ENCODE measurements at places on chromosomes 7 and 10.

DNA sequence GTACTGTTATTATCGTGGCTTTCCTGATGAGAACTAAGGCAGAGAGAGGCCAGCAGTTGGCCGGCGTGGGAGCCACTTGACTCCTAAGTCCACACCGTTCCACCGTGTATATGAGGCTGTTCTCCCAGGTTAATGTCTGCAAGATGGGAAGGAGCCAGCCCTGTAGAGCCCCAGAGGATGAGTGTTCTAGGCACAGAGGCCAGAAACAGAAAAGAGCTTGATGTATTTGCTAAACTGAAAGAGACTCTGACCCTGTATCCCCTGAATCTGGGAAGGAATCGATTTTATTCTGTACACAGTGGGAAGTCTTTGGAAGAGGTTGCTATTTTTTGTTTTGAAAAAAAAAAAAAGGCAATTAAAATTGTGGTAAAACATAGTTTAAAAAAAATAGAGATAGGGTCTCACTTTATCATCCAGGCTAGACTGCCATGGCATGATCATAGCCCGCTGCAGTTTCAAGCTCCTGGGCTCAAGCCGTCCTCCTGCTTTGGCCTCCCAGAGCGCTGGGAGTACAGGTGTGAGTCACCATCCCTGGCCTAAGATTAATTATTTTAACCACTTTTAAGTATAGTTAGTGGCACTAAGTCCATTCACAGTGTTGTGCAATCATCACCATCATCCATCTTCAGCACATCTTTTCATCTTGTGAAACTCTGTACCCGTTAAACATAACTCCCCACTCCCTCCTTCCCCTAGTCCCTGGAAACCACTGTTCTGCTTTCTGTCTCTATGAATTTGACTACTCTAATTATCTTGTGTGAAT is 348.8 kb downstream of the SDK1 start:
- DNase-seq, result no peak

- no peak for DNase-seq
These were observed 90.5 kb upstream of the CSTF2T start for GRCh38 chr10:51789903-51790302.

DNA sequence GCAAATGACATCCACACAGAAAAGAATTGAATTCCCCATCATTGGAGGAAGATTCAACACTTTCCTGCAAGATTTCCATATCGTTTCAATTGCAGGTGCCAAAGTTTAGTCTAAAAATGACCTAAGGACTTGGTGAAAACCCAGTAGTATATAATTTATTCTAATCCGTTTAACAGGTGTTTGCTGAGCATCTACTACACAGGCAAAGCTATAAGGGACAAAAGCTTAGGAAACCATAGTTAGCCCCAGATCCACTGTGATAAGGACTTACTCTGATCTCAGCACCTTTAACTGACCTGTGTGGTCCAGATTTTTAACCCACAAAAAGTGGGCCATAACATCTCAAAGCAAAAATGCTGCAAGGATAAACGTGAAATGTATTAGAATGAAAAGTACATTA is 19.1 kb downstream of the UBE2H start:
- DNase-seq, result no peak

DNA sequence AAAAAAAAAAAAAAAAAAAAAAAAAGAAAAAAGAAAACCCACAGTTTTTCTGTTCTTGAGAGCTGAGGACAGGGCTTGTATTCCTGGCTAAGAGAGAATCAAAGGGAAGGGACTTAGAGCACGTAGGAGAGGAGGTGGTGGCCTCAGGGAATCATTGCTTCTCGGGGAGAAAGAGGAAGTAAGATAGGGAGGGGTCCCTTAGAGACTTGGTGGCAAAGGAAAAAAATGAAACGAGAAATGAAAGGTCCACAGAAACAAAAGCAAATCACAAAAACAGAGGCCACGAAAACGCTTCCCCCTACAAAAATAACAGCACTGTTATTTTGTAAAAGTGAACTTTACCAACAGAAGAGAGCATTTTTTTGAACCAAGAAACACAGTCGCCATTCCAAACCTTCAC is 323.1 kb upstream of the GALNT17 start:
- DNase-seq, result no peak

DNA sequence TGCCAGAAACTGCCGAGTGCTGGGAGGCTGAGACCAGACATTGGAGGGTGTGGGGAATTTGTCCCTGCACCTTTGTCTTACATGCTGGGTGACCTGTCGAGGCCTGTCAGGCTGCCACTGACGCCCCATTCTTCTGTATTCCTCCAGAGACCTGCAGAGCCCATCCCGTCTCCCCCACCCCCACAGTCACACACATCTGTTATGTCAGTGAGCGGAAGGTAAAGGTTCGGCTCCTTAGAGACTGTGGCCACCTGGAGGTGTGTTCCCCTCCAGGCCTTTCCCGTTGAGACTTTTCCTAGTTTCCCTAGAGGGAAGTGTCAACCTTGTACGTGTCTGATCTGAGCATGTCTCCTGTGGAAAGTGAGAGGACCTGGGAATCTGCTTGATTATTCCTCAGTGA is 84.5 kb downstream of the ATXN7L1 start:
- DNase-seq, result no peak
